ENCODE measurements at places on chromosomes 5 and 9.

DNA sequence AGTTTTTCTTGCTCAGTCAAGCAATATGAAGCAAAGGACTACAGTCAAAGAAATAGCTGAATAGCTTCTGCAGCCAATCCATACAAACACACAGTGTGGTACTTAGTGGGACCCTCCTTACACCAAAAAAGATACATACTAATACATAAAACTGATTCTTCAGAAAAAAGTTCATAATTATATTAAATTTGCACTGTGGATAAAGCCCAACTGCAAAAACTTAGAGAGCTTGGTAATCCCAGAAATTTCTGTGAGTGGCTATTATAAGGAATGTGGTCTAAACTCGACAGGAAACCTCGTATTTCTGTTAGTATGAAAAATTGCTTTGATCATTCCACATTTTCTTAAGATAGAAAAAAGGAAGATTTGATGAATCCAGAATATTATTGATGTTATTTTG, 245.4 kb downstream of the FBXL17 start:
- no peak for DNase-seq

DNA sequence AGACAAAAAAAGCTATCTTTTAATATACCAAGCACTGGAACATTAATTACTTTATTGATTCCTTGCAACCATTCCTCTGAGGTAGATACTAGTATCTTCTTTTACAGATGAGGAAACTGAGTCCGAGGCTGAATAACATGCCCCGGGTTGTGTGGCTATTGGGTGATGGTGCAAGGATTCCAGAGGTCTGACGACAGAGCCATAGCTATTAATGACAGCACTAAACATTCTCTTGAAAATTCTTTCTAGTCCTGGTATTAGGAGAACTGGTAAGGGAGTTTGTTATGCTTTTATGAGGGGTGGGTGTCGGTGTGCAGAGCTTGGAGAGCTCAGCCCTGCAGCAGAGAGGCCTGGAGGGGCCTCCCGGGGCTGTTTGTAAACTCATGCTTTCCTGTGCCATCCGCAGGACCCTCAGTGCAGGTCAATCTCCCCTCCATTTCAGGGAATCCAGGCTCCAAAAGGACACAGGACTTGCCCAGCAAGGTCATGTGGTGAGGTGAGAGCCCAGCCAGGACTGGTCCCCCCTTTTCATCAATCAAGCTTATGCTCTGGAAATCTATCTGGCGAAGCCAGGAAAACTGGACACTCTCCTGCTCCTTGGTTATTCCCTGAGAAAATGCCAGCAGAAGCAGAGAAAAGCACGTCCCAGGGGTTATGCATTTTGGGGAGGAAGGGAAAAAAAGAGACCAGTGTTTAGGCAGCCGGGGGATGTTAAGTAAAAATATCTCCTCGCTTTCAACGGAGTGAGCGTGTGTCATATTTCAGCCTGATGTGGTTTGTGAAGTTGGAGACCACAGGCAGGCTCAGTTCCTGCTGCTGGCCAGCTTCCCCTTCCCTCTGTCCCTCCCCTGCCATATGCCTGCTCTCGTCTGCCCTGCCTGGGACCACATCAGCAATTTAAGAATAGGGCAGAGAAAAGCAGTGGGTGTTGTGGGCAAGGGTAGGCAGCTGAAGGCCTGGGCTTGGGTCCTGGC, 3.7 kb downstream of the GSN start:
- DNase-seq: peak; percentile 83

DNA sequence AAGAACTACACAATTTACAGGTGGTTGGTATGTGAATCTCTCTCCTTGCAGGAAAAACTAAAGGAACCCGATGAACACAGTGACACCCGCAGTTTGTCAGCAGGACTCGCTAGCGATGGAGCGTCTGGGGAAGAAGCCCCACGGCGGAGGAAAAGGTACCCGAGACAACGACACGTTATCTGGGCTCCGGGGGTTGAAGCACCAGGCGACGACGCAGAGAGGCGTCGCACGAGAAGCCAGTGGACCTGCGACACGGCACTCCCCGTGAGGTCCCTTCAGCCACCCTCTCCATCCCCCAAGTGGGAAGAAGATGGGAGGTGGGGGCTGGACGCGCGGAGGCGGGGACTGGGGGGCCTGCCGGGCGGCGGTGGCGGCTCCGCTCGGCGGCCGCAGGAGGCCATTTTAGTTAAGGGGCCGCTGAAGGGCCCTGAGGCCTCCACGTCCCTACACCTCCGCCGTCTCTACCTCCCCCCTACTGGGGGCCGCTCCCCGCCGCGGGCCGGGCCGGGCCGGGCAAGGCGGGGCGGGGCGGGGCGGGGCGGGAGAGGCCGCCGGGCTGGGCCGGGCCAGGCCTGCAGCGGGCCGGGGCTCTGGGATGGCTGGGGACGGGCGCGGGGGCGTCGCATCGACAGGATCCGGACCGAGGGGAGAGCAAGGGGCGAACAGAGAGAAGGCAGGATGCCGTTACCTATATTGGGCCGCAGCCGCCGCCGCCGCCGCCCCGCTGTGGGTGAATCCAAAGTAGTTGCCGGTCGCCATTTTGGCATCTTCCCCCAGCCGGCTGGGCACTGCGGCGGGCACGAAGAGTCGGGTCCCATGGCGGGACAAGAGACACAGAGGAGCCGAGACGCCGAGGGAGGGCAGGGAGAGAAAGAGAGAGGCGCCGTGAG, 754 bp downstream of the ZFR start:
- DNase-seq: peak; percentile 71

- no peak for DNase-seq
Measured at GRCh38 chr9:98570663-98571440, 137.9 kb downstream of the GABBR2 start.

GRCh38 chr9:121880343-121880898, 212.7 kb downstream of the TTLL11 start:
- peak; percentile 27 for DNase-seq

DNA sequence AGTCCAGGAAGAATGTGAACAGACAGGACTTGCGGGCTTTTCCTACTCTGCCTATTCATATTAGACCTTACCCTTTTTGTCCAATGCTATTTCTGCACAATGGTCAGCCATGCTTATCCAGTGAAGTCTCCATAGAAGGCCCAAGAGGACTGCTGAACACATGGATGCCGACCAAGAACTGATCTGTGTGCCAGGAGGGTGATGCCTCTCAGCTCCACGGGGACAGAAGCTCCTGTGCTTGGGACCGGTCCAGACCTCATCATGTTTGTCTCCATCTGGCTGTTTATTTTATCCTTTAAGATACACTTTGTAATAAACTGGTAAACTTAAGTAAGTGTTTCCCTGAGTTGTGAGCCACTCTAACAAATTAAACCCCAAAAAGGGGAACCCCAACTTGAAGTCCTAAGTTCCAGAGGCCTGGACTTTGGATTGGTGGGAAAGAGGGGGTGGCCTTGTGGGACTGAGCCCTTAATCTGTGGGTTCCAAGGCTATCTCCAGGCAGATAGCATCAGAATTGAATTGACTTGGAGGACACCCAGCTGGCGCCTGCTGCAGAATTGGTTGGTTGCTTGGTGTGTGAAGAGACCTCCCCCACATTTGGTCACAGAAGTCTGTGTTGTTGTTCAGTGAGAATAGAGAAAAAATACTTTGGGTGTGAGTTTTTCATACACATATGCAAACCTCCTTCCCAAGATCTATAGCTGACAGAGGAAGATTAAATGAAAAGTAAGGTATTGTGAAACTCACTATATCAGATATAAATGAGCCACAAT, 57.9 kb upstream of the ANKH start:
- DNase-seq: no peak

GRCh38 chr5:152994033-152994680, 496.3 kb upstream of the GRIA1 start:
- no peak for DNase-seq

- DNase-seq: peak; percentile 87
Measured at GRCh38 chr9:120366644-120367019, 213.3 kb downstream of the CDK5RAP2 start.

GRCh38 chr5:111755345-111755941, 1.6 kb downstream of the NREP start:
- no peak for DNase-seq

DNA sequence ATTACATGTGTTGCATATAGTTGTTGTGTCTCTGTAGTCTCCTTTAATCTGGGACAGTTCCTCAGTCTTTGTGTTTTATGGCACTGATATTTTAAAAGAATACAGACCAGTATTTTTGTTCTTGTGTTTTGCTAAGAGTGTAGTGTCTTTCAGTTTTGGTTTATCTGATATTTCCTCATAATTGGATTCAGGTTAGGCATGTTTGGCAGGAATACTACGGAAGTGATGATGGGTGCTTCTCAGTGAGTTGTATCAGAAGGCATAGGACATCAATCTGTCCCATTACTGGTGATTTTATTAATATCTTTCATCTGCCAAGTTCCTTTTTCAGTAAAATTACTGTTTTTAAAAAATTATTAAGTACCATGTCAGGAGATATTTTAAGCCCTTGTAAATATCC, 212.9 kb downstream of the ARHGEF28 start:
- DNase-seq: no peak

DNA sequence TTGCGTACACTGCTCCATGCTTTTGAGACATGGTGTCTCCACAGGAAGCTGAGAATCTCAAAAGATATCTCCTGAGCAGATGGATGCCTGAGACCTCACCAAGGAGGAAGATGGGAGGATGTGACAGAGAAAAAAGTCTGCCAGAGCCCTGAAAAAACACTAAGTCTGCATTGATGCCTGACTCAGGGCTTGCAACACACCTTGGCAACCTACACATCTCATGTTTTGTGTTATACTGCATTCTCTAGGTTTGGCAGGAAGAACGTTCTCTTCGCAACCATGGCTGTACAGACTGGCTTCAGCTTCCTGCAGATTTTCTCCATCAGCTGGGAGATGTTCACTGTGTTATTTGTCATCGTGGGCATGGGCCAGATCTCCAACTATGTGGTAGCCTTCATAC, 19.2 kb downstream of the SLC22A4 start:
- DNase-seq: peak; percentile 35

- DNase-seq: no peak
Measured at GRCh38 chr5:177232358-177232757, 71.2 kb downstream of the RAB24 start.

DNA sequence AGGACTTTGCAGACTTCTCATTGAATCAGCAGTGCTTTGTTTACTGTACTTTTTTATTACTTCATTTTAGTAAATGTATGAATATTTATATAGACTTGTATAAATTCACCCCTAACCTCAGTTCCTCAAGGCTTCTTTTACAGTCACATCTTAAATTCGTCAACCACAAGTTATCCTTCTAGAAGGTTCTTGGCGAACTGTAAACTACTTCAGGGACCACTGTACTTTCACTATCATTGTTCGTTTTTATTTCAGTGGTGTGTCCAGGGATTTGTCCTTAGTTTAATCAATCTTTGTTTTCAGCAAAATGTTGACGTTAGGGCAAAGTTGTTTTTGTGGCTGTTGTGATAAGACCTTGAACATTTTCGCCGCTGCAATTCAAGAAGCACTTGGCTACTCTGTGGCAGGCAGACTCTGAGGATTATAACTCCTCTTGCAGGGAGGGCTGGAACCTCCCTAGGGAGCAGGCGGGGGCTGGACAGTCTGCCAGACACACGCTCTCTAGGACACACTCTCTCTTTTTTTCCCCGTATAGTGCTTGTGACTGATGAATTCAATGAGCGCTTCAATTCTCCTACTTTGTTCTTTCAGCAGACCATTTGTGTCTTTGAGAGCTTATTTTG, 252.8 kb downstream of the FBXL7 start:
- DNase-seq: peak; percentile 31

DNA sequence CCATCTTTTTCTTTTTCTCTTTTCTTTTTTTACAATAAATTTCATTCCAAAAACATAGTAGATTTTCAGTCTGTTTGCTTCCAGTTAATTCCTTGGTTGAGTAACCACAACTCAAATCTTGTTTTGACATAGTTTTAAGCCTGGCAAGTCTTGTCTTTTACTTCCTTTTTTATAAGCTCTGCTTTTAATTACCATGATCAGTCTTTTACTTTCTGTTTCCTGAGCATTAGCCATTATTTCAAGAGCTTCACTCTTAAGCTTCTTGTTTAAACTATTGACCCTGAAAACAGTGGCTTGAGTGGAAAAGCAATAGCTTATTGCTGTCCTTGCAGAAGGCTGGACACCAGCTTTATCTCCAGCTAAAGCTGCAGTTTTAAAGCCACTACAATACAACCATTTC, 1363.3 kb downstream of the MAT2B start:
- DNase-seq: no peak

DNA sequence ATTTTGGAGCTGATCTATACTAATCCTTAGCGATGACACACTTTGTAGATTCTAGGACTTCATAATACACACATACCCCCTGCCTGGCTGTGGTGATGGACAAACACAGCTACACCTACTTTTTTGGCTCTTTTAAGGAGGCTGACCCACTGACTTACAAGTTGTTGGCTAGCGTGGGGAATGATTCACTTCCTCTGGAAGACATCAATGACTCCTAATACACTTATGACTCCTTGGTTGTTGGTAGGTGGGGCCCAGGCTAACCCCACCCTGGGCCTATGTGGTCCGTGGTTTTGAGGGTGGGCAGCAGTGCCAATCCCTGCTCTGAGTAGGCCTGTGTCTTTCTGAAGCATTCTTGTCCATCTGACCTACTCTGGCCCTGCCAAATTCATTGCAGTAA, 144.4 kb downstream of the SLC12A2 start:
- peak; percentile 56 for DNase-seq

DNA sequence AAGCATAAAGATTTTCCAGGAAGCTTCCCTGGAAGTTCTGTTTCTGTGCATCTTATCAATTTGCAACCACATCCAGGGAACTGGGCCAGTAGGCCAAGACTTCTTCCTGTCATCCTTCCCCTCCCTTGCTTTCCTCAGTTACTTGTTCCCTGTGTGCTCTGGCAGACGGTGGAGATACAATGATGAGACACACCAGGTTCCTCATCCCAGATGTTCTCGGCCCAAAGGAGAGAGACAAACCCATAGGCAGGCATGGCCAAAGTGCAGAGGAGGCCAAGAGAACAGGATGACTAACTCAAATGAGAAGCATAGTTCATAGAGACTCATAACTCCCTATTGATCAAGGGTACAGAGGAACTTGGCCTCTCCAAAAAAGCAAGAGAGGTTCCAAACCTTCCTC, 652.6 kb downstream of the CCDC171 start:
- no peak for DNase-seq

DNA sequence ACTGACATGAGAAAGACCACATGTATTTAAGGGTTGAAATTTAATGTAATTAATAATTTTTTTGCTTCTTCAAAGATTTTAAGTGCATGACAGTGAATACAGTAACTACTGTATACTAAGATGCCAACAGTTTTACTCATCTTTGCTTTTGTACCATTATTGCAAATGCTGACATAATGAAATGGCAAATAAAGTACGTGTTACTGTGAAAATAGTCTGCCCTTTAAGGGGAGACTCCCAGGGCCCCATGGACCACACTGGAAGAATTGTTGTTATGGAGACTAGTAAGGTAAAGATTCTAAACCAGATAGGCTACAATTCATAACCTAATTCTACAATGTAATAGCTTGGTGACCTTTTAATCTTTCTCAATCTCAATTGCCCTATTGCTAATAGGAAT, 84.7 kb downstream of the NR3C1 start:
- DNase-seq: no peak

Measured in adipocyte (in vitro differentiated cells).